Smooth muscle cell of trachea (primary cell): ENCODE measurements at places on chromosomes 2 and 18. TPM values are rescaled to one million over a fixed set of nuclear protein-coding genes. Genes with fewer than 3 reads are reported as not detected.

The TFPI gene
- 135 and 159 TPM in 2 replicates for total RNA-seq

The TCF7L1 gene
- 2.5 and 2.8 TPM in 2 replicates for total RNA-seq

The HOXD1 gene
- total RNA-seq, result not detected in 2 replicates

The CAVIN2 gene
- 21.0 and 22.8 TPM in 2 replicates for total RNA-seq

The LINC00305 gene
- not detected in 2 replicates for total RNA-seq

The POU3F3 gene
- total RNA-seq, result not detected in 2 replicates

The B3GNT7 gene
- total RNA-seq, result 0.33 TPM in 1 of 2 replicates, not detected in the other

The APOB gene
- total RNA-seq, result under 0.01 TPM in 1 of 2 replicates, not detected in the other

The CACNB4 gene
- 0.73 and 1.2 TPM in 2 replicates for total RNA-seq

The LIMS4 gene
- total RNA-seq, result 1.2 and 3.6 TPM in 2 replicates

The C2orf72 gene
- total RNA-seq, result 0.17 TPM in 1 of 2 replicates, not detected in the other

The PLB1 gene
- 2.0 and 3.8 TPM in 2 replicates for total RNA-seq

The ST6GAL2 gene
- under 0.01 TPM in 2 replicates for total RNA-seq

The DSC3 gene
- total RNA-seq, result 0.15 and 0.33 TPM in 2 replicates
